ENCODE measurements at places on chromosomes 3 and 15. TPM values are rescaled to one million over a fixed set of nuclear protein-coding genes. Genes with fewer than 3 reads are reported as not detected.

DNA sequence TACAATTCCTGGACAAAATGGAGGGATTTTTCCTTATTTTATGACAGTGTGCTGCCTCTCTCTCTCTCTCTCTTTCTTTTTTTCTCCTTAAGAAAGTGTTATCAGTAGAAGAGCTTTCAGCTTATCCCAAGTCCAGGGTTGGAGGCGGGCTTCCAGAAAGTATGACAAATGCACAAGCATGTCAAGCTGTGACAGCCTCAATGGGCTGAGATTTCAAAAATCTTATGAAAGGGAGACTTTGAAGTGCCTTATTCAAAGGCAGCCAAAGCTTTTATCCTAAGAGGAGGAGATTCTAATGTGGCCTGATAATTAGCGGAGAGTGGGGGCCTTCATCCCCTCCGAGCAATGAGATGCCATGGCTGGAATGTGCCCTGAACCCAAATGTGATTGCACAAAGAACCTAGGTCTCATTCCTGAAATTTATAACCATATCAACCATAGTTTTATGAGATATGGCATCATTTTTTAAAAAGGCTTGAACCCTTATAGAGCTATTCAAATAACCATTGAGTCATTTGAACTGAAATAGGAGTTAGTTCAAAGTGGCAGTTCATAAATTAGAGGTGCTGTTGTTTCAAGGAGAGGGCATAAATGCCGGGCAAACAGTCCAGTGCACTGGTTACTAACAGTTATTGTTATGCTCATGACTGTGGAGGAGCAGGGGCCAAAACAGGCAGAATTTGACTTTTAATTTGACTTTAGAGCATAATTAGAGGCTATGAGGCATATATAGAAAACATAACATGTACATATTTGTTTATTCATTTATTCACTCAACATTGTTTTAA lies 261.6 kb upstream of the THRB start:
- no peak for DNase-seq
- no peak overlapping the region for H3K4me3 ChIP-seq
- no peaks in the 10 kb centered on the region for H3K27me3 ChIP-seq
- H3K4me1 ChIP-seq = no peaks in the 10 kb centered on the region
- H3K27ac ChIP-seq = no peak overlapping the region
- no peaks in the 10 kb centered on the region for H3K36me3 ChIP-seq

Gene ZNF502
- 2.8 TPM for total RNA-seq

- no peaks in the 10 kb centered on the region for H3K36me3 ChIP-seq
- no peaks in the 10 kb centered on the region for H3K4me1 ChIP-seq
- H3K4me3 ChIP-seq = no peak overlapping the region
- DNase-seq = no peak
- no peaks in the 10 kb centered on the region for H3K27me3 ChIP-seq
- H3K27ac ChIP-seq = no peak overlapping the region
Measured at GRCh38 chr3:32002561-32003368, 21.2 kb downstream of the ZNF860 start.

DNA sequence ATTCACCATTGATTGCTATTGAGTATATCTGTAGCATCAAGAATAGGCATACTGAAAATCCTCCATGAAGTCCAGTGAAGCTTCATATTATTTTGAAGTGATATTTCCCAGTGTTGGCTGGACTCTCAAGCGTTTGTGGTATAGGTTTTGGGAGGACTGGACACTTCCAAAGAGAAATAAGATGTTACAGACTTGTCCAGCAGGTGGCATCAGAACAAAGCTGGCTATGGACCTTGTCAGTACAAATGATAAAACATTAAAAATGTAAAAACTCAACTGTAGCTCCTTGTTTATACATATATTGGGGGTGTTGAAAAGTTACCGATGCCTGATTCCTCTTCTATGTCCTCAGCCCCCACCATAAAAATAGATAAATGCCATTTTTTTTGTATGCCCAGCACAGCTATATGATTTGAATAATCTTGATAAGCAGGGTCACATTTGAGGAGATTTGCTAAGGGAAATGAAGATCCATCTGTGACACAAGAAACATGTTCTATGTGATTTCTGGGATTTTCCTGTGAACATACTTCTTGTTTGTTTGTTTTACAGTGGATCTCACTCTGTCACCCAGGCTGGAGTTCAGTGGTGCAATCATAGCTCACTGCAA lies 54.5 kb upstream of the GOLGA6B start:
- peak; percentile 39 for DNase-seq
- H3K27ac ChIP-seq = no peak overlapping the region
- H3K27me3 ChIP-seq = no peaks in the 10 kb centered on the region
- H3K4me1 ChIP-seq = no peaks in the 10 kb centered on the region
- H3K4me3 ChIP-seq = no peak overlapping the region

Gene CLDN16
- 0.20 TPM for total RNA-seq

DNA sequence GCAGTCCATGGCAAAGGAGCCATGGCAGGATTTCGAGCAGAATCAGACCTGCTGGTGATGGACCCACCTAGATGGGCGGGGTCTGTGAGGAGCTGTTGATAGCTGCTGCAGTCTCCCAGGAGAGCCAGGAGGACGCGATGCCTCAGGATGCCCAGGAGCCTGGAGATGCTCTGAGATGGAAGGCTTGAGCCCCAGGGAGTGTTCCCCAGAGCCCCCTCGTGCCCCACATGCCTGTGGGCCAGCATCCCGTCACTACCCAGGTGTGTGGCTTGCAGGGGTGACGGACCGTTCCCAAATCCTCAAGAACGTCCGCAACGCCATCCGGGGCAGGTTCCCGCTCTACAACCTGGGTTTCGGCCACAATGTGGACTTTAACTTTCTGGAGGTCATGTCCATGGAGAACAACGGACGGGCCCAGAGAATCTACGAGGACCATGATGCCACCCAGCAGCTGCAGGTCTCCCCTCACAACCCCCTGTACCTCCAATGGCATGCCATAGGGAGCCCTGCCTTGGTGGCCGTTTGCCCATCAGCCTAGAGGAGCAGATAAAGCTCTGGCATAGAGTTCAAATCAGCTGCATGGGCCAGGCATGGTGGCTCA lies 6.7 kb downstream of the ITIH1 start:
- H3K4me1 ChIP-seq = no peaks in the 10 kb centered on the region
- H3K27ac ChIP-seq = no peak overlapping the region
- H3K36me3 ChIP-seq = no peaks in the 10 kb centered on the region
- no peak overlapping the region for H3K4me3 ChIP-seq
- DNase-seq = no peak

Gene HCN4
- total RNA-seq = not detected

All from PC-9 (cell line).